ENCODE measurements at places on chromosomes 7 and 10.

DNA sequence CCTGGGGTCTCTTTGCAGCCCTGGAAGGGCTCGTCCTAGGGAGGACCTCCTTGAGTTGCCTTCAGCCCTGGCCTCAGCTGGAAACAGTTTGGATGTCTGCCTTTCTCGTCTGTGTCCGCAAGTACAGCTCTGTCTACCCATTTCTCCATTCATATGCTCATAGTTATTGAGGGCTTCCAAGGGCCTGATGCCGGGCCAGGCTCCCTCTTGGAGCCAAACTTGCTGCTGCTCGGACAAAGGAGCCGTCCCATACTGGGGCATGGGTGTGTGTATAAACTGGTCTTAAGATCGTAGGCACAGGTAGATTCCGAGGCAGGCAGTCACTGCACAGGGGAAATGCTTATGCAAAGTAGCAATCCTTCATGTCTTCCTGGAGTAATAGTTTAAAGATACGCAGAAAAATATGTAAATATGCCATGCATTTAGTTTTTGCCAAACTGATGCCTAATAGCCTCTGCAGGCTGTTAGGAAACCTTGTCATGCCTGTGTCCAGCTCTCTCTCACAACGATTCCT, 117.0 kb upstream of the BTBD16 start:
- DNase-seq: no peak

DNA sequence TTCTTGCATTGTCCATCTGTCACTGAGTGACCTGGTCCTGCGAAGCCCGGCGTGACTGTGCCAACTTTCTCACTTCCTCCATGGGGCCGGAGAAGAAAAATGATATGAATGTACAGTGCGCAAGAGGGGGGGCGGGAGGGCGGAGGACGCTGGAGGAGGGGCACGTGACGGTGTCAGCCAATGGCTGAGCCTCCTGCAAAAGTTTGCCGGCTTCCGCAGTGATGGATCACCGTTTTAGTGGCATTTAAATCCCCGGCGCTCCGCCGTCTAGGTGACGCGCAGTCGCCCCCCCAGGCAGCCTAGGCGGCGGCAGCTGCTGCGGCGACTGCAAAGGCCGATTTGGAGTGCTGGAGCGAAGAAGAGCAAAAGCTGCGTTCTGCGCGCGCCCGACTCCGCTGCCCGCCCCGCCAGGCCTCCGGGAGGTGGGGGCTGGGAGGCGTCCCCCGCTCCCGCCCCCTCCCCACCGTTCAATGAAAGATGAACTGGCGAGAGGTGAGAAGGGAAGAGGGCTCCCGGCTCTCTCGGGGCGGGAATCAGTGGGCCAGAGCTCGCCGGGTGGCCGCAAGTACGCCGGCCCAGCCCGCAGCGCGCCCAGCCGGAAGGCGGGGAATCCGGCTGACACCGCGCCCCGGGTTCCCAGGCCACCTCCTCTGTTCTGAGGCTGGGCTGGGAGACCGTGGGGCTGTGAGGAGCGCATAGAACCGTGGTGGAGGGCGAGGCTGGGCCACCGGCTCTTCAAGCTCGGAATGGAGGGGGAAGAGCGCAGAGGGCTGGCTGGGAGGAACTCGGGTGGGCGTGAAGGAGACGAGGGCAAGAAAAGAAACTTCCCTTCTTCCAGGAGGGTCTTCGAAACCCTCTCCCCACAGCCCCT, at the start of gene HOXA1:
Gene HOXA1 (minus strand): TSS at position 104 of the 871 bp plus-strand sequence. CDS start 88 bp downstream, at position 16.
- peak; percentile 24 for DNase-seq

GRCh38 chr7:106462365-106462859, 177.6 kb upstream of the NAMPT start:
- no peak for DNase-seq

GRCh38 chr10:44979281-44980191, 927 bp upstream of the DEPP1 start:
- no peak for DNase-seq

DNA sequence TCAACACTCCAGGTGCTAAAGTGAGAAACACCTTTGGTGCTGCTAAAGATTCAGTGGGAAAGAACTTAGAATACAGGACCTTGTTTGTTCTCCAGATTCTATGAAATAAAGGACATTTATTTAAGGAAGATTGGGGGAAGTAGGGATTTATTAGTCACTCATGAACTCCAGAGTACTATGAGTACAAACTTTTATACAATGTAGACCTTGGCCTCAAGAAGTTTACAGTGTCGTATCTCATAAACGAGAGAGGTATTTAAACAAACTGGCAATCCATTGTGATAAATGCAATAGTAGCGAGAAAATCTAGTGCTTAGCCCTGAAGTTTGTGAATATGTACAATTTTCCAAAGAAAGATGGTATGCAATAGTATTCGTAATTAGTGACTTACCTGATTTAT, 59.1 kb downstream of the TES start:
- no peak for DNase-seq

DNA sequence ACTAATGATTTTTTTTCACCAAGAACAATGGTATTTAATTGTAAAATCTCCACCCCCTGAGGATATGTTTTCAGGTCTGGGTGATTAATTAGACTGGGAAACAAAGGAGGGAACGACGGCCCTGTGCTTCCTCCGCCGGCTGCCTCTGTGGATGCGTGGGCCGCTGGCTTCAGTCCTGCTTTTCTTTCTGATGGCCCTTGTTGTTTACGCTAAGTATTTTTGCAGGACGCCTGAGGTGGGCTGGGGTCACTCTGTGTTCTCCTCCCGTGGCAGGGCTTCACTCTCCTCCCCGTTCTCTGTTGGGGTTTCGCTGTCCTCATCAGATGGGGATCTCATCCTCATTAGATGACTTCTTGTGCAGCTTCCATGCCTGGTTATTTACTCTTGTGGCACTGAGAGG, 5.2 kb upstream of the ACBD5 start:
- DNase-seq: no peak

GRCh38 chr10:3801558-3802192, 16.7 kb upstream of the KLF6 start:
- no peak for DNase-seq

DNA sequence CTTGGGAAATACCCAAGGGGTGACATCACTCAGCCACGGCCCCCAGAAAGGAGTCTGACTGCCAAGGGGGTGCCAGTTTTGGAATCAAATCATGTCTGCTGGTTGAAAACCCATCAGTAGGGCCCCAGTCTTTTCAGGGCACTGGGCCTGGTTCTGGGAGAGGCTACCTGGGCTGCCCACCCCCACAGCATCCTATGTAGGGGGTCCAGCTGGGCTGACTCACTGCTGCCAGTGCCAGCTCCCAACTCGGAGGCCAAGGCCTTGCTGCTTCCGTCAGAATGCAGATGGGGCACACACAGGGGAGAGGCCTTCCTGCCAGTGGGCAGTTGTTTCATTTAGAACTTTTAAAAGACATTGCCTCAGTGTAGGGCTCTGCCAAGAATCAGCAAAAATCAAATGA, 39.5 kb upstream of the DMBT1 start:
- DNase-seq: no peak

GRCh38 chr10:49837051-49837478, 74.9 kb upstream of the OGDHL start:
- no peak for DNase-seq

DNA sequence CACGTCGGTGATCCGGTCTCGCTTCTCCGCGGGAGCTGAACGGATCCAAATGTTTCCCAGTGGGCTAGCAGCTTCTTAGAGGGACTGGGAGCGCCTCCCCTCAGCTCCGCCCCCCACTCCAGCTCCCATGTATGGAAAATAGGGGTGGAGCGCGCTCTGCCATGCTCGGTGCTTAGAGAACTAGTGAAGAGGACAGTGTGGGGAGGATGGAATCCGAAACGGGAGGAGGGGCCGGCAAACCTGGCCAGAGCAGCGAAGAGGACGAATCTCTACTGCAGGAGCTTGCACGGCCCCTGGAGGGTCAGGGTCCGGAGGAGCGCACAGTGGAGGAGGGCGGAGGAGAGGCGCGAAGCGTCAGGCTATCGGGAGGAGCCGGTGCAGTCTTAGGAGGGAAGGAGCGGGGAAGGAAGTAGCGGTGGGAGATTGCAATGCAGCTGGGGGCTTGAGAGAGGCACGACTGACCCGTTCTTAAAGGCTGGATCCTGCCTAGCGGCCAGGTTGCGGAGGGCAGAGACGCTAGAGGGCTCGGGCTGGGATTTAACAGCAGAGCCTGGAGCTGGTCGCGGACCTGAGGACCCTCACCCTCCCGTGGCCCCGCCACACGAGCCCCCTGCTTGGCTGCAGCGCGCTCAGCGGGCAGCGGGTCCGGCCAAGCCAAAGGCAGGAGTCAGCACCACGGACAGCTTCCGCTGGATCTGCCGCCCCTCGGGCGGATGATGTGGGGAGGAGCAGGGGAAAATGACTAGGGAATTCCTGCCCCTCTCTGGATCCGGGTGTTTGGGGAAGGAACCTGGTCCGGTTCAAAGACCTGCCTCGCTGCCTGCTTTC, at the start of gene PRLHR:
Gene PRLHR (minus strand): TSS at position 51 of the 828 bp plus-strand sequence. CDS start 404 bp downstream, outside the sequence.
- DNase-seq: no peak

GRCh38 chr7:66634816-66635215, 6.1 kb downstream of the KCTD7 start:
- DNase-seq: no peak

- DNase-seq: no peak
Observed at GRCh38 chr10:15859509-15859905, 800 bp downstream of the MINDY3 start.

GRCh38 chr7:157853076-157853788, 516.4 kb downstream of the DNAJB6 start:
- no peak for DNase-seq

- no peak for DNase-seq
Observed at GRCh38 chr7:42351316-42351935, 114.4 kb upstream of the GLI3 start.

GRCh38 chr7:137948845-137949330, 53.0 kb downstream of the CREB3L2 start:
- DNase-seq: no peak

DNA sequence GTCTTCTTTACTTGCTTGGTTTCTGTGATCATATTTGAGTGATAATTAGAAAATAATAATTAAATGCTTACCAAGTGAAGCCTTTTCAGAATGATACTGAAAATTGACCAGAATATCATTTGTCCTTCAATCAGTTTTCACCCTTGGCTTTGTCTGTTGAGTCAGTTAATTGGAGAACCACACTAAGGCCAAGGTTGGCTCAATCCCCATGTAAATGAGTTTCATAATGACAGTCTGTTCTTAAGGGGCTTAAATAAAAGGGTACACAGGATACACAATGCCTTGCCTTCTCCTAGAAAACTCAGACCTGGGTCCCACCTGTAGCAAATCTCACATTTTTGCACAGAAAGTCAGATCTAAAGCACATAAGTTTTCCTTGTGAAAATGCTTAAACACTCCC, 31.3 kb upstream of the EGR2 start:
- DNase-seq: no peak

DNA sequence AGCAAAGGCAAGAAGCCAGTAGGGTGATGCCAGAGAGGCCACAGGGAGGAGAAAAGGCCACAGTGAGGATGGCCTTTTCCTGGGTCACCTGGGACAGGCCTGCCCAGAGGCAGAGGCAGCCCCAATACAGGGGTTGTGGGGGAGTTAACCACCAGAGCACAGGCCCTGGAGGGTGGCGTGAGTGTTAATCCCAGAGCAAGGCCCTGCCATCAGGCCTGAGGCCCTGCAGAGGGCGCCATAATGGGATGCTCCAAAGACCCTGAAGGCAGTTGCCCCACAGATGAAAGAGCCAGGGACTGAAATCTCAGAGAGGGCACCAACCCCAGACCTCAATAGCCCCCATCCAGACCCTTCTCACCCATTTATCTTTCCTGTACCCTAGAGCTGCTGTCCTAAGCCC, 23.9 kb downstream of the SLC13A4 start:
- DNase-seq: no peak

Measured in HFF-Myc (cell line).